ENCODE measurements at places on chromosomes 2 and 18.

DNA sequence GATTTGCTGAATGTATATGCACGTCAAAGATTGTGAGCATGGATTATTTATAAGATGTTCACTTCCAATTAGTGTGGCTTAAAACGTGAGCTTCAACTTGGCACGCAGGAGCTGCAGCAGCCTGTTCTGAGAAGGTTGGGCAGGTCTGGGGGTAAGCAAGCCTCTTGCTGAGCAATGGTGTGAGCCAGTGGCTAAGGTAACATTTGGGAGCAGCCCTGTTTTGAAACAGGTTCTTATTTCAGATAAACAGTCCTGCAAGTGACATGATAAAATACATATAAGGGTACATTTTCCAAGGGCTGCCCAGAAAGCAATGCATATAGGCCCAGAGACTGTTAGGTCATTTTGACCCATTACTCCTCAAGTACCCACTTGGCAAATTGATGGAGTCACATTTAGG lies 415.3 kb downstream of the ZNF521 start:
- DNase-seq: no peak

GRCh38 chr18:76380791-76381405 lies 114.1 kb downstream of the ZNF516 start:
- DNase-seq: peak; percentile 41

DNA sequence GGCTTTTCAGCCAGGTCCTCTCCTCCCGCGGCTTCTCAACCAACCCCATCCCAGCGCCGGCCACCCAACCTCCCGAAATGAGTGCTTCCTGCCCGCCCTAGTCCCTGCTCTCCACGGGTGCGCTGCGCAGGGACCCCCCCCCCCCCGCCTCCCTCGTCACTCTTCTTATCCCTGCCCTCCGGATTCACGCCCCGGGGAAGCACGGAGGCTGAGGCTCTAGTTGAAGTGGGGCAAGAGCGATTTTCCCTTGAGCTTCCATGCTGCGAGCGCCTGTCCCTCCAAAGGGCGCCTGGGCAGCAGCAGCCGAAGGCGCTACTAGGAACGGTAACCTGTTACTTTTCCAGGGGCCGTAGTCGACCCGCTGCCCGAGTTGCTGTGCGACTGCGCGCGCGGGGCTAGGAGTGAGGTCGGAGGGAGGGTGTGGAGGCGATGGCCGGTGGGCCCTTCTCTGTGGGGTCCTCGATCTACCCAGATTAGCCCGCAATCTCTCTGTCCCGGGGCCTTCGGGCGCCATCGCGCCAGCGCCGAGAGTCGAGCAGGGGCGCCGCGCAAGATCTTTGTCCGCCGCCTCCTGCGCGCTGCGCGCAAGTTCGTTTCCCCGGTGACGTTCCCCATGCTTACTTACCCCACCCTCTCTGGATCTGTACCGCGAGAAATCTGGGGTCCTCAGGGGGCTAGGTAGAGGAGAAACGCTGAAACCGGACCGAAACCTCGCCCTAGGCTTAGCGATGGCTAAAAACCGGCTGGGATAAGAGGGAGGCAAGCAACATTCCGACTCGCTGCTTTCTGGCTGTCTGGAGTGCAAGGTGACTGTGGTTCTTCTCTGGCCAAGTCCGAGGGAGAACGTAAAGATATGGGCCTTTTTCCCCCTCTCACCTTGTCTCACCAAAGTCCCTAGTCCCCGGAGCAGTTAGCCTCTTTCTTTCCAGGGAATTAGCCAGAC lies 677 bp downstream of the GAD1 start:
- peak; percentile 55 for DNase-seq

GRCh38 chr18:63570721-63571120 lies 16.4 kb upstream of the SERPINB13 start:
- no peak for DNase-seq

DNA sequence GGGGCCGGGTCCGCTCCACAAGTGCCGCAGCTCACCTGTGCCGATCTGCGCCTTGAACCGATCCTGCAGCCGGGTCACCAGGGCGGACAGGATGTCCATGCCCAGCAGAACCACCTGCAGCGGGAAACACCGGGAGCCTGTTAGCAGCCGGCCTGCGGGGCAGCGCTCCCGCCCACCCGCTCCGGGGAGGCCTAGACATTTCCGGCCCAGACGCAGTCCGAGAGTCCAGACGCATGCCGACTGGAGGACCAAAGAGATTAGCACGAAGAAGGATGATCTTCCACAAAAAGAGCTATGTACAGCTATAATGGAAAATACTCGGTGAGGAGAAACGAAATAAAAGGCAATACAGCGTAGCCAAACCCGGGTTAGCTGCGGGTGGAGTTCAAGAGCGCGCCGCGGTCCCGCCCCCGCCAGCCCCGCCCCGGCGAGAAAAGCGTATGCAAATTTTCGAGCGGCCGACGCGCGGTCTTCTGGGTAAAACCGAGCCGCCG lies 421 bp upstream of the RNU4ATAC start:
- peak; percentile 89 for DNase-seq

GRCh38 chr18:34957119-34957863 lies 83.9 kb upstream of the MAPRE2 start:
- no peak for DNase-seq

DNA sequence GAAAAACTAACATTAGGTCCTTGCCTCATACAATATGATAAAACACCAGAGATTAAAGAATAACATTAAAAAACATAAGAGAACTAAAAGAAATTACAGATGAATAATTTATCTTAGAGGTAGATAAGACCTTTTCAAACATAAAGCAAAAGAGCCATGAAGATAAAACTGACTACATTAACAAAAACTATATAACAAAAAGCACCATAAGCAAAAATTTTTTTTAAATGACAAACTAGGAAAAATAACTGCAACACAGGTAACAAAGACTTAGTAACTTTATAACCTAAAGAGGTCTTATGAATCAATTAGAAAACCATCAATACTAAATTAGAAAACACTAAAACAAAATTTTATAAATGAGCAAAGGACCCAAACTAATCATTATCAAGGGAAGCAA lies 16.3 kb upstream of the SERTAD2 start:
- DNase-seq: no peak

DNA sequence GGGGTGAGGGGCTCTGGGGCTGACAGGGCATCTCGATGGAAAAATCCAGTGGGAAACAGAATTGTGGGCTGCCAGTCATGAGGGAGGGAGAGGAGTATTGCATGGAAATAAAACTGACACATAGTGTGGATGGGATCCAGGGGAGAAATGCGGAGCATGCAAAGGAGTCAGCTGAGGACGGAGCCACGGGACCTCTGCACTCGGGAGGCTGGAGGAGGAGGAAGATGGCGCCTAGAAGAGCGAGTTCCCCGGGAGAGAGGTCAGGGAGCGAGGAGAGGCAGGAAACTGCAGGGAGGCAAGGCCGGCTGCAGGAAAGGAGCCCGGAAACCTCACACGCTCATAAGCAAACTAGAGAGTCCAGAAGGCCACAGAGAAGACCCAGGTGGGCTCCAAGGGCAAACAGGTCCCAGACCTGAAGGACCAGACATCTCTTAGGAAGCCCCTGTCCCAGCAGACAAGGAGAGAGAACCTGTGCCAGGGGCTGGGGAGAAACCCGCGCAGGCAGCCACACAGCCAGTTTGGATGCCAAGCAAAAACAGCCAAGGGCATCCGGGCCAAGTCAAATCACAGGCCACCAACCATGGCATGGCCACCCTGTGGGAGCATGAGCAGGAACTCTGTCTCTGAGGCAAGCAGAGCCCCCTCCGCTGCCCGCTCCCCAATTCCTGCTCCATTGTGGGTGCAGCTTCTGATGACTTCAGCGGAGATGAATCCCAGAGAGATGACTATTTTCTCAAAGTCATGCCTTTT lies 218.8 kb upstream of the ID2 start:
- DNase-seq: no peak

DNA sequence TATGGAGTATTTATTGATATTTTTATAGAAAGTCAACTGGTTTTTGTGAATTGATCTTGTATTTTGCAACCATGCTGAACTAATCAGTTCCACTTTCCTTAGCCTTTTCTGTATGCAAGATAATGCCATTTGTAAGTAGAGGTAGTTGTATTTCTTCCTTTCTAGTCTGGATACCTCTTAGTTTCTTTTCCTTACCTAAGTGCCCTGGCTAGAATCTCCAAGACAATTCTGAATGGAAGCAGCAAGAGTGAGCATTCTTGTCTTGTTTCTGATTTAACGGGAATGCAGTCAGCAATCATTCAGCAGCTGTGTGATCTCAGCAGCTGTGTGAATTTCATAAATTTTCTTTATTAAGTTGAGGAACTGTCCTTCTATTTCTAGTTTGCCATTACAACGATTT lies 73.4 kb downstream of the NRXN1 start:
- no peak for DNase-seq

GRCh38 chr2:86239326-86239725 lies 40.1 kb downstream of the MRPL35 start:
- no peak for DNase-seq

- no peak for DNase-seq
These were observed 75.5 kb upstream of the HS6ST1 start for GRCh38 chr2:128394007-128394730.

DNA sequence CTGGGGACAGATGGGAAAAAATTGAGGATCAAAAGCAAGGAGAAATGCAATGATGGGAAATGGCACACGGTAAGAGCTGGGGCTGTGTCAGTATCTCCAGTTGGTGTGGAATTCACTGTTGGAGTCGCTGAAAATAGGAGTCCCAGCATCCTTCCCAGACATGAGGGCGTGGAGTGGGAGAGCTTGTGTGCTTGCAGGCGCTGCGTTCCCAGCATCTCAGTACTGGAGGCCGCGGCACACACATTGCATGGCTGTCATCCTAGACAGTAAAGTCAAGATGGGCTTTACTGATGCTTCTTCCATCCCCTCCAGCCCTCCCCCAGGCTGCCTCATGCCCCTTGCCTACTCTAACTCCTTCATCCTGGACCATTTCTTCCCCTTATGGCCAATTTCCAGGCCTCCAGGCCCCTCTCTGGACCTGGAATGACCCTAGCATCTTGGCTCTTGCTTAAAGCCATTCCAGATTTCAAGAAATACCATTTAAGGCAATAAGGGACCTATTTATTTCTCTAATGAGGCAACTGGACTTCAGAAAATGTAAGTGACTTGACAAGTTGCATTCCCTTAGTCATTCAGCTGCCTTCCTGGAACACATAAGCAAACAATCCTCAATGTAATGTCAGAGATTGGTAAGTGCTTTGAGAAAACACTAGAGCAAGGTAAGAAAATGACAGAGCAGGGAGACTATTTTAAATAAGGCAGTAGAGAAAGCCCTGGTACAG lies 70.5 kb upstream of the TTC39C start:
- no peak for DNase-seq

GRCh38 chr2:160397530-160397865 lies 96.1 kb downstream of the RBMS1 start:
- no peak for DNase-seq

DNA sequence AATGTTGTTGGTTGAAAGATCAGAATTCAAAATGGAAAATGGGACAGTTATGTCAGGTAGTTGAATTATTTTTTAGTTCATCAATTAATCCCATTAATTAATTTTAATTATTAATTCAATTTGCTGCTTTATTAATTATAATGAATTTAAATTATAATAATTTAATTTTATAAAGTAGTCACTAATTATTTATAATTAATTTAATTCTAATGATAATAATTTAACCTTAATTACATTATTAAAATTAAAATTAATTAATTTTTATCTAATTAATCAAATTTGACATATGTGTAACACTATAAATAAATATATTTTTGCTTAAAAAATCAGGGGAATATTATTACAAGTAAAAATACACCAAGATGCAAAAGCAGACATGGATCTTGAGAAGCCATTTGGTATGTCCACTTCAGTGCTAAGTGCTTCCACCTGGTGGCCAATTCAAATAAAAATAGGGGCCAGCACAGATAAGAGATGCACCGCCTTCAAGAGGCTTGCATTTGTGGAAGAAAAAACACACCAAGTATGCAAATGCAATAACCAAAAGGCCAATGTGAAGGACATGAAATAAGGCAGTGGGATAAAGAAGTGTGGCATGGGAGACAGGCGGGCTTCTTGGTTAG lies 73.2 kb downstream of the MBP start:
- peak; percentile 62 for DNase-seq

DNA sequence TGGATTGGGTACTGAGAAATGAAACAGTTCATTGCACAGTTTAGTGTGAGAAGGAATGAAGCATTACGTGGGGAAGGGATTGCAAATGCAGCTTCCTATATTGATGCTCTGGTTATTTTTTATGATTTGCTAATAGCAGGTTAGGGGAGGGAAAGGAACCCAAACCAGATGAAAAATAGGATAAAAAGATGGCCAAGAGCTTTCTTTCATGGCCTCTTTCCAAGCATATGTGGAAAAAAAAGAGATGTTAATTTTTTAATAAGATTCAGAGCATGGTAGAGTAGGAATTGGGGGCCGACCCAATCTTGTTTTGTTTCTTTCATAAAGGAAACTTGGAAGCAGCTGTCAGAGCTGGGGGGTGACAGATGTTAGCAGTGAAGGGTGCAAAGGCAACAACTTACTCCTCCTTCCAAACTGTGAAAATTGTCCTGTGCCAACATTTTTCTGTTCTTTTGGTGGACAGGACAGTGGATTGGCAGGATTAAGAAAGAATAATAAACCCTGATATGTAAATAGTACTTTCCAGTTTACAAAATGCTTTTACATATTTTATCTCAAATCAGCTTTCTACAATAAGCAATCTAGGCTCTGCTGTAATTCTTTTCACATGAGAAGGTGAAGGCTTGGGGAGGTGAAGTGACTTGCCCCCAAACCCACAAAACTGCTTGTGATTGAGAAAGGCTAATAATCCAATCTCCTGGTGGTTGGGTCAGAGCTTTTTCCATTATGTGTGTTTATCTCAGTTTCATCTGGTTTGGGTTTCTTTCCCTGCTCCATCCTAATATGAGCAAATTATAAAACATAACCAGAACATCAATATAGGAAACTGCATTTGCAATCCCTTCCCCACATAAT lies 270.1 kb downstream of the ETAA1 start:
- no peak for DNase-seq

DNA sequence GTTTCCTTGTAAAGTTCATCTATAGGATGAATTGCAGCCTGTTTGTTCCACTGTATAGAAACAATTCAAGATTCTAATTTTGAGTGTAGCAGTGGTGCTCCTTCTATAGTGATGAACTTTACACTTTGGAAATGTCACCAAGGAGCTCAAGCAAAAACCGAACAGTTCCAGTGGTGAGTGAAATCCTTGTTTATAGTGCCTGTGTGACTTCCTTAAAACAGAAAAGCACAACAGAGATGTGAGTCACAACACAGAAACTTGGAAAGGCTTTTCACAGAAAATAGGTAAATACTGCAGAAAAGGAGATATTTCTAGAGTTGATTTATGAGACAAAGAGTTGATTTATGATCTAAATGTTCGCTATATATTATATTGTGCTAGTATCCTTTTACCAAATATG lies 482.0 kb downstream of the PTPRM start:
- no peak for DNase-seq

DNA sequence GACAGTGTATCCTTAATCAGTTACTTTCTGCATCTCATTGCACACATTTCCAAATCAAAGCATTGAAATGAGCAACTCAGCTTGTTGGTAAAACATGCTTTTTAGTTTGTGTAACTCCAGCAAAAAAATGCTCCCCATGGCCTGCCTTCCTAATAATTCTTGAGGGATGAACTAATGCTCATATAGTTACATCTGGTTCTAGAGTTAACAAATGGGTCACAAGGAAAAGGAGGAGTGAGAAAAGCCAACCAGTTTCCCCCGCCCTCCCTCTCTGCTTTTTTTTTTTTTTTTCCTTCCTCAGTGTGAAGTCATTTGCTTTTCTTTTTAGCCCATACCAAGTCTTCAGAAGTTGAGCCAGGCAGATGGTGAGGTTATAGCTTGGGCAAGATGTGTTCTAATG lies 231.7 kb downstream of the MTX2 start:
- DNase-seq: no peak

All from stimulated activated CD4-positive, alpha-beta T cell treated with anti-CD3 and anti-CD28 coated beads, Interleukin-15, amount 100 ng/mL, for 24 hours (primary cell).